ENCODE measurements at places on chromosomes 1 and 21.

DNA sequence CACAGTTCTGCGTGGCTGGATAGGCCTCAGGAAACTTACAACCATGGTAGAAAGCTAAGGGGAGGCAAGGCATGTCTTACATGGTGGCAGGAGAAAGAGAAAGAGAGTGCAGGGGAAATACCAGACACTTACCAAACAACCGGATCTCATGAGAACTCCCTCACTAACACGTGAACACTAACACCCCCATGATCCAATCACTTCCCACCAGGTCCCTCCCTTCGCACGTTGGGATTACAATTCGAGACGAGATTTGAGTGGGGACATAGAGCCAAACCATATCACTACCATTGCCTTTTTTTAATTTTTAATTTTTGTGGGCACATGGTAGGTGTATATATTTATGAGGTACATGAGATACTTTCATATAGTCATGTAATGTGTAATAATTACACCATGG is 23.8 kb upstream of the PPP1R8 start:
- DNase-seq = no peak

GRCh38 chr21:39054066-39054465 is 129.2 kb downstream of the PSMG1 start:
- DNase-seq = no peak

GRCh38 chr1:43438006-43438405 is 15.7 kb downstream of the HYI start:
- DNase-seq = no peak

GRCh38 chr1:60133848-60134247 is 60.3 kb upstream of the C1orf87 start:
- no peak for DNase-seq

GRCh38 chr1:109484519-109484975 is 842 bp downstream of the ATXN7L2 start:
- DNase-seq = no peak

- DNase-seq = no peak
These were observed 1530.1 kb upstream of the TPTE start for GRCh38 chr21:8991088-8991907.

Measured in caudate nucleus (tissue), 63 donors.